ENCODE measurements at places on chromosomes 5 and 9.

DNA sequence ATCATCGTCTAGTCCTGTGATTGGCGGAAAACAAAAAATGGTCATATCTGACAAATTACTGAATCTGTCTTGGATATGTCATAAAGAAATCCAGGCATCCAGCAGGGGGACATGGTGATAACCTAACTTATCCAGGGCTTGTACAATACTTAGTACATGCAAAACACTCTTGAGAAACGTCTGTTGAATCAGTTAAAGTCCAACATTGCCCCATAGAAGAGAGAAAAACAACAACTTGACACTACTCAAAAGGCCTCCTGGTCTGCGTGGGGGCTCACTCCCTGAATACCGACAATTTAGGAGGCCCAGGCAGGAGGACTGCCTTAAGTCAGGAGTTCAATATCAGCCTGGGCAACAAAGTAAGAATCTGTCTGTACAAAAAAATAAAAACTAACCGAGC is 217.5 kb downstream of the DCP2 start:
- DNase-seq: no peak

GRCh38 chr9:71245651-71246050 is 124.2 kb upstream of the TRPM3 start:
- no peak for DNase-seq

DNA sequence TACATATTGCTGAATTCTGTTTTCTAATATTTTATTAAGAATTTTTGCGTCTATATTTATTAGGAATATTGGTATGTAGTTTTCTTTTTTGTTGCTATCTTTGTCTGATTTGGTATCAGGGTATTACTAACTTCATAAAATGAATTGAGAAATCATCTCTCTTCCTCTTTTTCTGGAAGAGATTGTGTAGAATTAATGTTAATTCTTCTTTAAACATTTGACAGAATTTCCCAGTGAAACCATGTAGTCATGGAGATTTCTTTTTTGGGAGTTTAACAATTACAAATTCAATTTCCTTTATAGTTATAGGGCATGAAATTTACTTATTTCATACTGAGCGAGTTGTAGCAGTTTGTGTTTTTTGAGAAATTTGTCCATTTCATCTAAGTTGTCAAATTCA is 3.3 kb upstream of the FAM170A start:
- DNase-seq: no peak

- no peak for DNase-seq
Observed at GRCh38 chr5:119378075-119378700, 22.4 kb downstream of the TNFAIP8 start.

- no peak for DNase-seq
Observed at GRCh38 chr5:78076351-78076750, 218.1 kb downstream of the AP3B1 start.

DNA sequence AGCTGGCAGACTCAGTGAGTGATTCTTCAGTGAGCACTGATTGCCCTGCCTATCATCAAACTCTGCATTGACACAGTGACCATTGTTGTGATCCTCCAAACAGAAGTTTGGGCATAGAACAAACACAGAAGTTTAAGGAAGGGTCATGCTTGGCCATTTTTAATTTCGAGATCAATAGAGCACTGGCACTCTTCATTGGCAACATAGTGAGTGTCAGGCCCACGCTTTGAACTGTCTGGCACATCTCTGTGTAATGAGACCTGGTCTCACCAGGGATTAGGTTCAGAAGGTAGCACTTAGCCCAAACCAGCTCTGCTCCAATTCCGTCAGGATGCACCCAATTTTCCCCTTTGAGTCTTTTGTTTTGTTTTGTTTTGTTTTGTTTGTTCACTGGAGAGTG is 127.1 kb upstream of the MOCS2 start:
- no peak for DNase-seq

DNA sequence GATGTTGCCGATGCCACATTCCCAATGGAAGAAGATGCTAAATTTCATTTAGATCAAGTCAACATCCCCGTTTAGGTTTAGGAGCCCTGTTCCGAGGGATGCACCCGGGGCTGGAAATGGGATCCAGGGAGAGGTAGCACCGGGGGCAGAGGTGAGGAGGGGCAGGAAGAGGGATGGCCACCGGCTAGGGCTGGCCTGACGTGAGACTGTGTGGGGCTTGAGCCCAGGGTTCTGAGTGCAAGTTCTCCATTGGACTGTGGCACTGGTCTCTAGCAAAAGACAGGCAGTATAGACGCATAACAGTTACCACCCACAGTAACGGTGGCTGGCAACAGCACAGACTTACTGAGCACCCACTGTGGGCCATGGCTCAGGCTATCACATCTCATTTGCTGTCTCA is 209.0 kb upstream of the MVB12B start:
- DNase-seq: no peak

- DNase-seq: no peak
Observed at GRCh38 chr9:3467593-3468219, 58.1 kb downstream of the RFX3 start.

DNA sequence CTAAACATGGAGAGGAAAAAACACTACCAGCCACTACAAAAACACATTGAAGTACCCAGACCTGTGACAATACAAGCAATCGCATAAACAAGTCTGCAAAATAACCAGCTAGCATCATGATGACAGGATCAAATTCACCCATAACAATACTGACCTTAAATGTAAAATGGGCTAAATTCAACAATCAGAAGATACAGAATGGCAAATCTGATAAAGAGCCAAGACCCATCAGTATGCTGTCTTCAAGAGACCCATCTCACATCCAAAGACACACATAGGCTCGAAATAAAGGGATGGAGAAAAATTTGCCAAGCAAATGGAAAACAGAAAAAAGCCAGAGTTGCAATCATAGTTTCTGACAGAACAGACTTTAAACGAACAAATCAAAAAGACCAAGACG is 294.4 kb downstream of the MEF2C start:
- no peak for DNase-seq

DNA sequence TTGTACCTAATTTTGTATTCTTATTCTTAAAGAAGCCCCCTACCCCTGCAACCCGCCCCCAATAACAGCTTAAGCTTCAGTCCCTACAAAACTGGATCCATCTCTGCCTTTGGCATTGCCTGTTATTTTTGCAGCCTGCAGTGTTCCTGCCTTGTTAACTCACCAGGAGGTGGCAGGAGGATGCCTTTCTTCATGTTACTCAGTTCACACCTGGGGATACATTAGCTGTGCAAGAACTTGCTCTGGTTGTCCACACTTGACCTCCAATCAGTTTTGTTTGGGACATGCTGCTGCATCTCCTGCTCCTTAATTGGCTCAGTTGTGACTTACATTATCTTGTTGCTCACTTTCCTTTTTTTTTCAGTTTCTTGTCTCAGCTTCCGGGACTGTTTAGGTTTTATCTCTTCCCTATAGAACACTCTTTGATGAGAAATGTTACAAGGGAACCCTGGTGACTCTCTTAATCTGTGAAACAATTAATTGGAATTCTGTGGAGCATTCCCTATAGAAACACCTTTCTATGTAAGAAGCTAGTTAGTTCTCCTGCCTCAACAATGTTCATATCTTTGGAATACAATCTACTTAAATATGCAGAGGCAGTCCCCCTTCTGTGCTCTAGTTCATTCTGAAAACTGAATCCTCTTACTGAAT is 467.7 kb upstream of the ACO1 start:
- DNase-seq: no peak

DNA sequence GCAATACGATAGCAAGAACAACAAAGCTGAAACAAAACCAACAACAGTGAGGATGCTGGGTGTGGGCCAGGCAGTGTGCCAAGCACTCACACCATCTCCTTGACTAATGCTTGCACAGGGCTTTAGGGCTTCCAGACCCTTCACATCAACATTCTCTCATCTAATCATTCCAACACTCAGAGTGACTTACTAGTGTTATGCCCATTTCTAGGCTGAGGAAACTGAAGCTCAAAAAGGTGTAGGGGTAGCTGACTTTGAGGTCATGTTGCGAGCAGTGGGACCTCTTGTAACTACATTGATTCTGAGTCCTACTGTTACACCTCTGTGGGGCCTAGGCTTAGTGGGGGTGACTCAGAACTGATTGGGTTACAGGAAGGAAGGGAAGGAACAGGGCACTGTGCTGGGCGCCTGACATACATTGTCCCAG is 9.7 kb downstream of the ANGPTL2 start:
- DNase-seq: no peak

DNA sequence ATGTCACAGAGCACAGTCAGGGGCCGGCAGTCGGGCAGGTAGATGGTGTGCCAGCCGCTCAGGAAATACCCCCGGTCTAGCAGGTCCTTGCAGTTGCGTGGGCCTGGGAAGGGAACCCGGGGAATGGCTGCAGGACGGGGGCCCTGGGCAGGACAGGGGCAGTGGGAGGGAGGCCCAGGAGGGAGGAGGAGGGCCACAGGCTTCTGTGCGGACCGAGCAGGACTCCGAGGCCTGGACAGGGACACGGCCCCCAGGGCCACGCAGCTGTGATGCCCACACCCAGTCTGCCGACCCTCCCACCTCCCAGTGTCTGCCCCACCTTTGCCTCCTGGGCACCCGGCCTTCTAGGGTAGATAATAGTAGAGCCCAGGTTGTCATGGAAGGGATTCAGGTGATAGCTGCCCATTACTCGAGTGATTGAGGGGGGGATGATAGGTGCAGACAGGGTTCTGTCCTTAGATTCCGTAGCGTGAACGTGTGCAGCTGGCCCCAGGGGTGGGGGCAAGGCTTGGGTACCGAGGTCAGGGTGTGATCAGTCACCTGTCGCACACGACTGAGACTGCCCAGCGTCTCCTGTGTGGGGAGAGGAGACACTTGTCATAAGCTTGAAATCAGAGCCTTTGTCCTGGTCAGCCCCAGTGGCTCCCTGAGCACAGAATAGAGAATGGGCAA is 4.5 kb downstream of the FCN1 start:
- no peak for DNase-seq

- no peak for DNase-seq
Observed at GRCh38 chr9:104258296-104259011, 164.3 kb downstream of the SMC2 start.

GRCh38 chr5:53422539-53422938 is 57.9 kb upstream of the FST start:
- no peak for DNase-seq

DNA sequence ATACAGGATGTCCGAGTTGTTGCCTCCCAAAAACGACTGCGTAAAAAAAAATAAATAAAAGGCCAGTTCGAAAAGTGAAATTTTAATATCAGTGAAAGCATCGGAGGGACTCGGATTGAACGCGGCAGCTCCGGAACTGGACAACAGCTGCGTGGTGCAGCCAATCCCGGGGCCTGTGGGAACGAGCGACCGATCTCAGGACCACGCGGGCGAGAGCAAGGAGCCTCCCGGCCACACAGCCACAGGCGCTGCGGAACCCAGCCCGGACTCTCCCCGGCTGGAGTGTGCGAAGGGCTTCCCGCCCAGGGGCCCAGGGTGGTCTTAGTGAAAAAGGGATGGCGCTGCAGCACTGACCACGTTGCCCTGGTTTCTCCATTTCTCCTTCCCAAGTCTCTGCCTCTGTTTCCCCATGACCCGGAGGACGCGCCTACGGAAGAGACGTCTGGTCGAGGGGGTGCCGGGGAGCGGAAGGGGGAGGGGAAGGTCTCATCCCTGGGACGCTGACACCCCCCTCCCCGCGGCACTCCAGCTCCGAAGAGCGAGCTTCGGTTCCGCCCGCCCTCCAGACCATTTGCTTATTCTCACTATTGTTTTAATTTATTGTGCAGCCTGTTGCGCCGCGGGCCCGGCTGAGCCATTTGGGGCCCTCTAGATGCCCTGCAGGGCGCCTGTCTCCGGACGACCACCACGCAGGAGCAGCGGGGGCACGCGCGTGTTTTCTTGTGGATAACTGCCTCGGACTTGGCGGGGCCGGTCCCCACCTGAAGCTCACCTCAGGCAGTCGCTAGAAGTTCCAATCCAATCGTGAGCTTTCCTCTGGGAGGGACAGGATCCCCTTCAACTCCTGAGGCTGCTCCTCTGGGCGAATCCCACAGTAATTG is 303.0 kb downstream of the PARP8 start:
- no peak for DNase-seq

DNA sequence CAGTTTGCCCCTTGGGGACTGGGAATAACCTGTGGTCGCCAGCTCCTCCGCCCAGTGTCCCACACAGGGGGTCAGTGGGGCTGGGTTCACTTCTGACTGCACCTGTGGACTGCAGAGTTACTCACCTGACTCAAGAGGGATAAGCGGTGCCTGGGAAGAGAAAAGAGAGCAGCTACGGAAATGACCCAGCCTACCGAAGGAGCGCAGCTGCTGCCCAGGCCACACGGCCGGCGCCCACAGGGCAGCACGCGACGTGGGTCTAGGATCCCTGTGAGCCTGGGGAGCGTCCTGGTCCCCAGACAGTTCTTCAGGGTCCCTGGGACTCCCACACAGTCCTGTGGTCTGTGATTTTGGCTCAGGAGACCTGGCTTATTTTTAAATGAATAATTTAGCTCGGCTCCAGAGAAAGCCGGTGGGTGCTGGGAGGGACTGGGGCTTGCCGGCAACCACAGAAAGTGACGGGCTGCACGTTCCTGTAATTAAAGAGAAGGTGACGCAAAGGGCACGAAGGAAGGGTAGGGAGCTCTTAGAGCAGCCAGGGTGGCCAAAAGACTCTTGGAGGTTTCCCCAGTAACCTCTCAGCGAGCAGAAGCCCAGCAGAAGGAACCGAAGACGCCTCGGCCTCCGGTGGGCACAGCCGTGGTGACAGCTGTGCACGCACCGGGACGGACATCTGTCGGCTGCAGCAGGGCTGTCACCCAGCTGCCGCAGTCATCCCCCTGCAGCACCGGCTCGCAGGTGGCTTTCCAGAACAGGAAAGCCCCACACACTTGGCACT is 97.5 kb upstream of the FCN2 start:
- no peak for DNase-seq

- DNase-seq: no peak
Observed at GRCh38 chr9:2332663-2333062, 288.9 kb upstream of the VLDLR start.

DNA sequence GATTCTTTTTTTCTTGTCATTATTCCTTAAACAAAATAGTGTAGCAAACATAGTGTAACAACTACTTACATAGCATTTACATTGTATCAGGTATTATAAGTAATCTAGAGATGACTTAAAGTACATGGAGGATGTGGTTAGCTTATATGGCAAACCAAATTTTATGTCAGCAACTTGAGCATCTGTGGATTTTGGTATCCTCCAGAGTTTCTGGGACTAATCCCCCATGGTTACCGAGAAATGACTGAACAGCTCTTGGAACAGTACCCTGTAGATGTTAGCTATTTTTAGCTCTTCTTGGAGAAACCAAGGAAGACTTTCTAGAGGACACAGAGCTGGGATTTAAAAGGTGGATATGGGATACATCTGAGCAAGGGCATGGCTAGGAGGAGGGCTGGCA is 157.6 kb upstream of the KLF4 start:
- no peak for DNase-seq

GRCh38 chr5:132291026-132291425 is 3.2 kb upstream of the SLC22A4 start:
- no peak for DNase-seq

- DNase-seq: no peak
Observed at GRCh38 chr9:23538461-23539003, 287.5 kb downstream of the ELAVL2 start.

DNA sequence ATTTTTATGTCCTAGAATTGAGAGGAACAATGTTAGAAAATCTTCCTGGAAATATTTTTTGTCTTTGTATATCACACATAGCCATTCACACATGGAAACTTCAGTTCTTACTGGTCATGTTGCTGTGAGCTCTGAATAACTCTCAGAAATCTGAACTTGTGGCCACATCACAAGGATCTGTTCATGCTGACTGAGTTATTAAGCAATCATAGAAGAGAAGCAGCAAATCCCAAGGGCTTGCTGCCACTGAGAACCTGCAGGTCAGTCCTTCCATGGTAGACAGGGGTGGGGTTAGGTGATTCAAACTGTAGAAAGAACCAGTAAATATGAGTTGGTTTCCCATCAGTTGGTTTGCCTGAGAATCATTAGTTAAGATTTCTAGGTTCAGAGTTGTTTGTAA is 27.6 kb downstream of the SGCD start:
- DNase-seq: no peak

GRCh38 chr9:70600506-70600905 is 186.0 kb upstream of the KLF9 start:
- DNase-seq: no peak
